ENCODE measurements at places on chromosomes 3 and 15.

GRCh38 chr15:49178497-49178896 is 8.4 kb downstream of the GALK2 start:
- no peak for DNase-seq

GRCh38 chr3:169668957-169669741 is 5.6 kb upstream of the MECOM start:
- DNase-seq = peak; percentile 80

DNA sequence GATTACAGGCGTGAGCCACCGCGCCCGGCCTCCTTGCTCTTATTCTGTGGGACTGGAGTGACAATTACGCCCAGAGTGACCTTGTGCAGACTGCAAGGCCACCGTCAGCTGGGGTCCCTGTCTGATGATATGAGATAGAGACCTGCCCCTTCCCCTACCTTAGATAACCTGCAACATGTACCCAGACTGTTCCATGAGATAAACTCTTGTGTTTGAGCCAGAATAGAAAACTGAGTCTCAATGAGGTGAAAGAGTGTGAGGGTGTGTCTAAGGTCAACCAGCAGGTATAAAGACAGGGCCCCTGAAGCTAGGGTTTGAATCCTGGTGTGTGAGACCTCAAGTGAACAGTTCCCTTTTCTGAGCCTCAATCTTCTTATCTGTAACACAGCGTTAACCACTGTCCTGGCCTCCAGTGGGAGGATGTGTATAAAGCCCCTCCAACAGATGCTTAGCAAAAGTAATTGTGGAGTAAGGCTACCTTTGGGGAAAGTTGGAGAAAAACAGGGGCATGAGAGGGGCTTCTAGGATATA is 6.0 kb downstream of the TADA3 start:
- no peak for DNase-seq

DNA sequence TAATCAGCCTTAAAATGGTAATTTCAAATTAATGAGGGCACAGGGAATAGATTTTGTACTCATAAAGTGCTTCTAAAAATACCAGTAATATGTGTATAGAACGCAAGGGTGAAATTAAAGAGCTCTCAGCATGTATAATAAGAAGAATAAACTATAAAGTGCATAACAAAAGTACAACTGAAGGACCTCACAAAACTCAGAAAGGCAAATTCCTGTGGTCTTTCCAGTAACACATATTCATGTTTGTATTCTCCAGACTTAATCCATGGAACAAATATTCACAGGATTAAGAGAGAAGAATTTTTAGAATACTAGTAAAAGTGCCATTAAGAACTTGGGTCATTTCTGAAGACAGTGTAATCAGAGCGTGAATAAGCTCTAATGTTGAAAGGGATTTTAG is 646.3 kb downstream of the CADM2 start:
- no peak for DNase-seq

- no peak for DNase-seq
Observed at GRCh38 chr3:170499562-170500156, 81.0 kb downstream of the CLDN11 start.

GRCh38 chr3:67692621-67693020 is 38.2 kb upstream of the SUCLG2 start:
- DNase-seq = no peak

DNA sequence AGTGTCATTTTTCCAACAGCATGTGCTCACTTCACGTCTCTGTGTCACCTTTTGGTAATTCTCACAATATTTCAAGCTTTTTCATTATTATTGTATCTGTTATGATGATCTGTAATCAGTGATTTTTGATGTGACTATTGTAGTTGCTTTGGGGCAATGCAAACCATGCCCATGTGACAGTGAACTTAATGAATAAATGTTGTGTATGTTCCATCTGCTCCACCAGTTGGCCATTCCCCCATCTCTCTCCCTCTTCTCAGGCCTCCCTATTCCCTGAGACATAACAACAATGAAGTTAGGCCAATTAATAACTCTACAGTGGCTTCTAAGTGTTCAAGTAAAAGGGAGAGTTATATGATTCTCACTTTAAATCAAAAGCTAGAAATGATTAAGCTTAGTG is 32.5 kb upstream of the TBC1D23 start:
- DNase-seq = no peak

DNA sequence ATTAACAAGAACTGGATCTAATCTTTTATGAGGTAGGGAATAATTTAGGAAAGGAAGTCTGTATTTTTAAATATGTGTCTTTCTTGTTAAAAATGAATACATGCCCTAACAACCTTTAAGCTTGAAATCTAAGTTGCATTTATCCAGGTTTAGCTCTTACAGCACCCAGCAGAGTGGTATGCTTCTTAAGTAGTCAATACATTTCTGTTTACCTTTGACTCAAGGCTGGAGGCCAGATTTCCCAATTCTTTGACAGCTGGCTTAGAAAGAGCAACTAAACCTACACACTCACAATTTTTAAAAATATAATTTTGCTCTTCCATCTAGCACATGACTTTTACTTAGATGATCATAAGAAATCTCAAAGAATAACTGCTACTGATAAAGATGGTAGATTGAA is 148.9 kb downstream of the DPH6 start:
- no peak for DNase-seq

DNA sequence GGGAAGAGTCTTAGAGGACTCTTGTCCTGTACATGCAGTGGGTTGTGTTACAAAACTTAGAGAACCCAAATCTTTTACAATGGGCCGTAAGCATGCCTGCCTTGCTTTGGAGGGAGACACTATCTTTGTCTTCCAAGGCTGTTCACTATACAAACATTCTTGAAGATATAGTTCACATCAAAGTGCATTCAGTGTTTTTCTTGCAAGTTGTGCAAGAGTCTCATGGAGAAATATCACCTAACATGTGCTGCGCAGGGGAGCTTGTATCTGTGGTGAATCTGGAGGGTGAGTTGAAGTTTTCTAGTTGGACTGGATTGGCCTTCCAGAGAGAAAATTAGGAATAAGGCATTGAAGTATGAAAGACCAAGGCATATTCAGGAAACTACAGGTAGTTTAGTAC is 7.8 kb upstream of the PRTG start:
- no peak for DNase-seq

DNA sequence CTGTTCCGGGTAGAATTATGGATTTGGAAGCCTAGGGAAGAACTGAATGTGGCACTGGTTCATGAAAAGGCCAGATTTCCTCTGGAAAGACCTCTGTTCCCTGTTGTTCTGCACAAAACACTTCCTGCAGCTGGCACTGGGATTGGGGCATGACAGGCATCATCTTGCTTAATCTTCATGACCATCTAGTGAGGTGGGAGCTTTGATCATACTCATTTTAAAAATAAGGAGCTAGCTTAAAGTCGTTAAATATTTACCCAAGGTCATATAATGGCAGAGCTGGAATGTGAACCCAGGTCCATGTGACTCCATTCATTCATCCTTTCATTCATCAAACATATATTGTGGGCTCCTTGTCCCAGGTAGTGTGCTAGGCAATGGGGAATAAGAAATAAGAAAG is 40.4 kb downstream of the EBLN2 start:
- no peak for DNase-seq

DNA sequence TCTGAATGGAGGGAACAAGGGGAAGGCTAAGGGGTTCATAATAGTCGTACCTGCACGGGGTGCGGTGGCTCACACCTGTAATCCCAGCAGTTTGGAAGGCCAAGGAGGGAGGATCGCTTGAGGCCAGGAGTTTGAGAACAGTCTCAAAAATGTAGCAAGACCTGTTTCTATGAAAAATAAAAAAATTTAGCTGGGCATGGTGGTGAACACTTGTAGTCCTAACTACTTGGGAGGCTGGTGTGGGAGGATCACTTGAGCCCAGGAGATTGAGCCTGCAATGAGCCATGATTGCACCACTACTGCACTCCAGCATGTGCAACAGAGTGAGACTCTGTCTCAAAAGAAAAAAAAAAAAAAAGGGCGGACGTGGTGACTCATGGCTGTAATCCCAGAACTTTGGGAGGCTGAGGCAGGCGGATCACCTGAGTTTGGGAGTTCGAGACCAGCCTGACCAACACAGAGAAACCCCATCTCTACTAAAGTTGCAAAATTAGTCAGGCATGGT is 17.9 kb upstream of the HDAC11 start:
- DNase-seq = no peak

DNA sequence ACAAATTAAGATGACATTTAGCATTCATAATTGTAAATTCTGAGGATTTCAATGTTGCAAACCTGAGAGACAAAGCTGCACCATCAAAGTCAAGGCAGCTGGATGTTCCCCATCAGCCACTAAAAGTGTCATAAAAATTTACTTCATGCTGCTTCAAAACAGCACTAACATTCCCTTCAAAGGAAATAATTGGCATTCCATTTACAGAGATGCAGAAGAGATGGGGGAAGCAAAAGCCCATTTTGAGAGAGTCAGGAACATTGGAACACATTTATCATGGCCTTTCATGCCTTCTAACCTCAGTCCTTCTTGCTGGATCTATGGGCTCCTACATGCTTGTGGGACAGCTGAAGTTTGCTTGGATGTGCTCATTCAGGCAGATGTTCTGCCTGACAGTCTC is 6.4 kb upstream of the TMEM158 start:
- no peak for DNase-seq

- no peak for DNase-seq
Observed at GRCh38 chr3:115710799-115711198, 87.5 kb downstream of the GAP43 start.

- DNase-seq = no peak
Observed at GRCh38 chr3:129548104-129548965, 5.4 kb downstream of the H1-8 start.

- DNase-seq = no peak
Observed at GRCh38 chr15:42696626-42697025, 40.3 kb downstream of the CDAN1 start.

DNA sequence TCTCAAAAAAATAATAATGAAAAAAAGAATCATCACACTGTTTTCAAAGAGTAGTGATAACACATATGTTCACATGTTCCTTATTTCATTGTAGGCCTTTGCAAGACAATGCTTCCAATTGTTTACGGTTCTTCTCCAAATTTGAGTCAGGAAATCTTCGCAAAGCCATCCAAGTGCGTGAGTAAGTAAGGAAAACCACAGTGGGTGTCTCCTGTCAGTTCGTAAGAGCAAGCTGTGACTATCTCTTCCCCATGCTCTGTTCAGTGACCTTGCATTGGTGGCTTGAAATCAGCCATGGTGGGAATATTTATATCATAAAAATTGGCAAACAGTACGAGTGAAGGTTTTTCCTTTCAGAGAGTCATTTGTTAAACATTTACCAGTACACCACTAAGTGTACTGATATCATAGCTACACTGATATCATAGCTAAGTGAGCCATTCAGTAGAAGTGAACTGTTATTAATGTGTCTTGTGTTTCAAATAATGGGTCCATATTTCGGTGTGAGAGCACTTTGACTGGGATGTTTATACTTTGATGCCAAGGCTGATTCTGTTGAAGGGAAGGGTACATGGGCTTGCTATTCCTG is 187.3 kb downstream of the AGBL1 start:
- no peak for DNase-seq

DNA sequence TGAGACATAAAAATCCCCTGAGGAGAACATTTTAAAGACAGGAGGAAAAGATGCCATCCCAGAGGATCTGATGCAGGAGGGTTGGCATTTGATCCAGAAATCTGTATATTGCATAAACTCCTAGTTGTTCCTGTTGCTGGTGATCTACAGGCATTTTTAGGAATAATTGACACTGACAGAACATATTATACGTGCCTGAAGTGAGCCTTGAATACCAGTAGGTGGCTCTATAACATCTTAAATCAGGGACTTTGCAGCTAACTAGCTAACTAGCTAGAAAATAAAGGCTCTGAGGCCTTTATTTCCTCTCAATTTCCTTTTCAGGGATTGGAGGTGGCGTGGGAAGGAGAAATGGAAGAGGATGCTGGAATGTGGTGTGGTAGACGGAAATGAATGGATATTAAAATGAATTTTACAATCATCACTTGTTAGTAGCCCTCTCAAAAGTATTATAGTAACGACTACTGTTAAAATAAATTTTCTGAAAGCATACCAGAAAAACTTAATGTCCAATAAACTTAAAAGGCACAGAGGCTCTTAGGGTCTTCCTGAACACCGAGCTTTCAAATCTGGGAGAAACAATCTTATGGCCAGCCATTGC is 73.8 kb upstream of the ZBED2 start:
- peak; percentile 6 for DNase-seq

DNA sequence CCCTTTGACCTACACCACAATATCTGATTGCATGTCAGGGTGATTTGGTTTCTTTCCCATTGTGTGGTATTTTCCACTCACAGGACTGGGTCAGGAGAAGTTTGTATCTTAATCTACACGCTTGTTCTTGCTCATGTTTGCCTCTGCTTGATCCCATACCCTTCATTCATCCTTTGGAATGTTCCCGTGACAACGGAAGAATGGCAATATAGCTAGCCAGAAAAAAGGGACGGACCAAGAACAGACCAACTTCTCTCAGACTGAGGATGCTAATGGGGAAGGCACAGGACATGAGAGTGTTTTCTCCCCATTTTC is 7.8 kb upstream of the THSD4 start:
- no peak for DNase-seq

- no peak for DNase-seq
Observed at GRCh38 chr3:37435572-37435971, 261.2 kb upstream of the LRRFIP2 start.

DNA sequence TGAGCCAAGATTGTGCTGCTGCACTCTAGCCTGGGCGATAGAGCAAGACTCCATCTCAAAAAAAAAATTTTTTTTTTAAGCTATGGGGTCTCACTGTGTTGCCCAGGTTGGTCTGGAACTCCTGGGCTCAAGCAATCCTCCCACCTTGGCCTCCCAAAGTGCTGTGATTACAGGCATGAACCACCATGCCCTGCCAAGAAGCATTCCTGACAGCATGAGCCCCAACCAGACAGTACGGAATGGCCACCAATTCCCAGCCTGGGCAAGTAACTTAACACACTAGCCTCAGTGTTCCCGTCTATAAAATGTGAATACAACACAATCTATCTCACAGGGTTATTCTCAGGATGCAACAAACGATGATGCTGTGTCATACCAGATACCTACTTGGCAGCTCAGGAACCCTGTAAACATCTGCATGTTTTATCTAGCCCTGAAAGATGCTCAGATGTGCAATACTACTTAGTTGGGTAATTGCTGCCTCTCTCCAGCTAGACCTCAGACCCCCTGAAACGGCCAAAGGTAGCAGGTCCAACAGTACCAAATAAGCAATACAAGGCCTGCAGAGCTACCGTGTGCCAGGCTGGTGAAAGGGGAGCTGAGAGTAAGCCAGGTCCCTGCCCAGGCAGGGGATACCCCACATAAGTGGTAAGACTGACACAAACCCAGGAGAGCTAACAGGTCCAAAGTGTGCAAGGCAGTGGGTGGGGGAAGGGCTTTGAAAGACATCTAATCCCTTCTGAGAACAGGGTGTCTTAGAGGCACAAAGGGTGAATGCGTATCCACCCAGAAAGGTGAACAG is 1.9 kb downstream of the TKT start:
- no peak for DNase-seq

- no peak for DNase-seq
Observed at GRCh38 chr15:64209680-64210334, 47.0 kb upstream of the PPIB start.

Data from NCI-H510A (cell line).